H54 (cell line): ENCODE measurements at places on chromosomes 3 and 15.

DNA sequence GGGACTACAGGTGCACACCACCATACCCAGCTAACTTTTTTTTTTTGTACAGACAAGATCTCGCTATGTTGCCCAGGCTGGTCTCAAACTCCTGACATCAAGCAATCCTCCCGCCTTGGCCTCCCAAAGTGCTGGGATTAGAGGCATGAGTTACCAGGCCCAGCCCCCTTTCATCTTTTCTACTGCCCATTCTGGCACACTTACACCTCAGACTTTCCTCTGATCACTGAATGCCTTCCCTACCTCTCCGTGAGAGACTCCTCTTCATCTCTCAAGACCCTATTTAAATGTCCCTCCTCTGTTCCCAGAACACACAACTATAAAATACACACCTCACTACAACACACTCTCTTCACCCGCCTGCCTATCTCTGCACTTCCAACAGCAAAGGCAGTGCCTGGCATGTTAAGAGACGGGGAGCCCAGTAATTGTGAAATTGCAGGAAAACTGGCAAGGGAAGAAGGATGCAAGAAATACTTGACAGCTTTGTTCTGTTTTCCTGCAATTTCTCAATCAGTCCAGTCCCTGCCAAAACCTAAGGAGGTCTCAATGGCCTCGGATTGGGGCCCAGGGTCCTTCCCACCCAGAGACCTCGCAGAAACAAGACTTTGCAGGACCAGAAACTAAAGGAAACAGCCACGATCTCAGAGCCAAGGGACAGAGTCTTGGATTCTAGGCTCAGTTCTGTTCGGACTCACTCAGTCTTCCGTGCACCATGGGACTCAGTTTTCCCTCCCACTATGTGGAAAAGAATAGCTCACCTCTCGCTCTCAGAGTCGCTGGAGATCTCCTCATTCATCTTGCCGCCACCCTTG lies 849 bp downstream of the RRP9 start:
- DNase-seq = no peak

DNA sequence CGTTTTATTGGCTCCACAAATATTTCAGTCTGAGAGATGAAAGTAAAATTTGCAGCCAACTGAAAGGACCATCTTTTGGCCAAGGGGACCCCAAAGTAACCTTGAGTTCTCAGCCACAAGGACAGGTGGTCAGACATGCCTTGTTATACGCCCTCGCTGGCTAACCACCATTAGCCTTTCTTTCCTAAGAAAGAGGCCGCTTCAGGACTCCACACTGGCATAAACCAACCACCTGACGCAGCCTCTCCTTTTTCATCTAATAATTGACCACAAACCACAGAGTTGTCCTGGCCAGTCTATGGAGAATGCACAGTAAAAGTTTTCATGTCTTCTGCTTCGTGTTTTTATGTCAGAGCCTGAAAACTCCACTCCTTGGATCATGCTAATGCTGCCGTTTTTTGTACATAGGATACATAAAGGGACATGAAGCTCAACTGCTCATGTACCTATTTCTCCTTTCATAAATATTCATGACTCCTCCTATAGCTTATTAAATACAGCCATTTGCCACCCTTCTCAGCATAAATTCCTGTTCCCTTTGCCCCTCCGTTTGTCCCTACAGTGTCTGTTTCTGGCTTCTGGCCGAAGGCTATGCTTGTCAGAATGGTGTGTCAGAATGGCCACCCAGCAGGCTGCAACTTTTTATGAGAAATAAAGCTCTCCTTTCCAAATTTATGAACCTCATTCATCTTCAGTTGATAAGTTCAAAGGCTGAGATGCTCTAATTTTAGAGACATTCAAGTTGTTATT lies 374.1 kb upstream of the RBMS3 start:
- no peak for DNase-seq

GRCh38 chr15:66743703-66744536 lies 41.9 kb downstream of the SMAD6 start:
- DNase-seq = no peak

DNA sequence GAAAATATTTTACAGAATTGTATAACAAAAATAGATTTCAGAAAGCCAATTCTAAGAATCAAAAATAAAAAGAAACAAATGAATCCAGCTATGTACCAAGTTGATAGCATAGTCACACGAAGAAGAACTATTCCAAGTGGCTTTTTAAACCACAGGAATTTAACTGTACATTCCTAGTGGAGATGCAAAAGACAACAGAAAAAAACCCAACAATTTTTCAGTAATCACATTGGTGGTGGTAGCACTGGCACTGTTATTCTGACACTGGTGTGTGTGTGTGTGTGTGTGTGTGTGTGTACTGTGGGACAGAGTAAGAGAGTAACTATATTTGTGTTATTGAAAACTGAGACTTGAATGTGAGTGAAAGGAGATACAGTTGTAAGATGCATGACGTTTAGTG lies 9.1 kb downstream of the BFSP2 start:
- no peak for DNase-seq

- no peak for DNase-seq
These were observed 580.9 kb downstream of the DIPK2A start for GRCh38 chr3:144552346-144553057.

DNA sequence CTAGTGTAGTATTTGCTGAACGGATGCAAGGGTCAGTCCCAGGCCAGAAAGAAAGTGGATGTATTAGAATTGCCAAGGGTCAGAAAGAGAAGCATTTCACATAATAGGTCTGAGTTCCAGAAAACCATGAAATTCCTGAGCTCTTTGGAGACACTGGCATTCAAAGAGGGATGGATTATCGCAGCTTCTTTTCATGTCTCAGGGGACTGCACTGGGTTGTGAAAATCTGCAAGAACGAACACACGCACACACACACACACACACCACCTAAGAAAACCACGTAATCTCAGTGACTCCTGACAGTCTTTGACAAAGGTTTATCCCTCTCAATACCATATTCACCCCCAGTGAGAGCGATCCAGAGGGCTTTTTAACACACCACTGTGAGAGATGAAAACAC lies 57.9 kb downstream of the TIPARP start:
- DNase-seq = no peak

GRCh38 chr15:59722037-59722436 lies 32.9 kb upstream of the BNIP2 start:
- no peak for DNase-seq

GRCh38 chr3:52731590-52731989 lies 25.7 kb downstream of the SPCS1 start:
- DNase-seq = no peak

DNA sequence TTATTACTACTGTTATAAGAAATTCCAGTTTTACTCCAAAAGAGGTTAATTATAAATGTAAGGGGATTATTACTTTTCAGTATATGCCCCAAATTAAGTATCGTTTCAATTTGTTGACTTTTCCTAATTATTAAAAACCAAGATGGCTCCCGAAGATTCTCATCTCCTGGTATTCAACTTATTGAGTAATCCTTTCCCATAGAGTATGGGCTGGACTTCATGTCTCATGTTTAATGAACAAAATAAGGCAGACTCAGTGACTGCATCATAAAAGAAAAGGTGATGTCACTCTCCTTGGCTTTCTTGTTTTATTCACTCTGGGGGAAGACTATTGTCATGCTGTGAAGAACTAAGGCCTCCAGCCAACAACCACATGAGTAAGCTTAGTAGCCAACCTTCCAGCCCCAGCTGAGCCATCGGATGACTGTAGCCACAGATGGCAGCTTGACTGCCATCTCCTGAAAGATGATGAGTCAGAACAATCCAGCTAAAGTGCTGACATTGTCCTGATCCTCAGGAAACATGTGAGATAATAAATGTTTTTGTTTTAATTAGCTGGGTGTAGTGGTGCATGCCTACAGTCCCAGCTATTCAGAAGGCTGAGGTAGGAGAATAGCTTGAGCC lies 17.3 kb downstream of the IGF2BP2 start:
- DNase-seq = peak; percentile 54

GRCh38 chr3:120908795-120909601 lies 993 bp downstream of the STXBP5L start:
- no peak for DNase-seq

DNA sequence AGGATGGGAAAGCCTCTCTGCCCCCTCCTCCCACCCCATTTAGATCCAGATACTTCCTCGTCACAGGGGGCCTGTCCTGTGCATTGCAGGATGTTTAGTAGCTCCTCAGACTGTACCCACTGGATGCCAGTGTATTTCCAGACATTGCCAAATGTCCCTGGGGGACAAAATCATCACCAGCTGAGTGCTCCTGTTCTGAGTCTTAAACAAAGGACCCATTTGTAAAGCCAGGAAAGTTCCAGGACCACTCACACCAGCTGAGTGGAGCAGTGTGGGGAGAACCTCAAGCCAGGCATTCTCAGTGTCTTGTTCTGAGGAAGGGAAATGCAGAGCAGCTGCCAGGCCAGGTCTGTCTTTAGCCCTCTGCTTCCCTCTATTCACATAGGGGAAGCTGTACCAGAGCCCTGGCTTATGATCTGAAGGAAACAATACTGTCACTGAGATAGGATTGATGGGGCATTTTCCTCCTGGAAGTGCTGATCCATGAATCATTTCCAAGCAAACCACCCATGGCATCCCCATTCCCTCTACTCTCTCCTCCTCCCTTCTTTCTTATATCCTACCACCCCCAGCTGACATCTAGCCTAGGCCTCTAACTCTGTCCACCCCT lies 67.4 kb upstream of the MEX3B start:
- DNase-seq = no peak

DNA sequence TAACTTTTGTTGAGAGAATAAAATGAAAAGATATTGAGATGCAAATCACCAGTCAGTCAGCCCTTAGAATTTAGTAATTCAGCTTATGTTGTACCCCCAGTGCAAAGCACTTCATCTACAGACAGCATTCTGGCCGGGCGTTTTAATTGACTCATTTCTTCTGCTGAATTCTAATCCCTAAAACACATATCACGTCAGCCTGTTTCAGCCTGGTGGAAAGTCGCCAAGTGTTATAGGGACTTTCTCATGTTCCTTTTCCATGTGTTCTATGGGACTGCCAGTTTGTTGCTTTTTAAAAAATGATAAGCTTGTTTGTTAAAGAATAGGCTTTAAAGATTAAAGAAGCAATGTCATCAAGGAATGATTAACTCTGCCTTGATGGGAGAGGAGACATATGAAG lies 169.7 kb upstream of the BFSP2 start:
- no peak for DNase-seq

GRCh38 chr15:70172124-70172523 lies 74.4 kb upstream of the TLE3 start:
- no peak for DNase-seq

DNA sequence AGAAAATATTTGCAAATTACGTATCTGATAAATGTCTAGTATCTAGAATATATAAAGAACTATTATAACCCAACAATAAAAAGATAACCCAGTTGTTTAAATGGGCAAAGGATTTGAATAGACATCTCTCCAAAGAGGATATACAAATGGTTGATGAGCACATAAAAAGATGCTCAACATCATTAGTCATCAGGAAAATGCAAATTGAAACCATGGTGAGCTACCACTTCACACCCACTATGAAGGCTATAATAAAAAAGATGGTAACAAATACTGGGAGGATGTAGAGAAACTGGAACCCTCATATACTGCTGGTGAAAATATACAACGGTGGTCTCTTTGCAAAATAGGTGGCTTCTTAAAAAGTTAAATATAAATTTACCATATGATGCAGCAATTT lies 28.0 kb downstream of the RAD51 start:
- no peak for DNase-seq

- DNase-seq = no peak
These were observed 159.1 kb downstream of the ATG7 start for GRCh38 chr3:11431319-11431718.

DNA sequence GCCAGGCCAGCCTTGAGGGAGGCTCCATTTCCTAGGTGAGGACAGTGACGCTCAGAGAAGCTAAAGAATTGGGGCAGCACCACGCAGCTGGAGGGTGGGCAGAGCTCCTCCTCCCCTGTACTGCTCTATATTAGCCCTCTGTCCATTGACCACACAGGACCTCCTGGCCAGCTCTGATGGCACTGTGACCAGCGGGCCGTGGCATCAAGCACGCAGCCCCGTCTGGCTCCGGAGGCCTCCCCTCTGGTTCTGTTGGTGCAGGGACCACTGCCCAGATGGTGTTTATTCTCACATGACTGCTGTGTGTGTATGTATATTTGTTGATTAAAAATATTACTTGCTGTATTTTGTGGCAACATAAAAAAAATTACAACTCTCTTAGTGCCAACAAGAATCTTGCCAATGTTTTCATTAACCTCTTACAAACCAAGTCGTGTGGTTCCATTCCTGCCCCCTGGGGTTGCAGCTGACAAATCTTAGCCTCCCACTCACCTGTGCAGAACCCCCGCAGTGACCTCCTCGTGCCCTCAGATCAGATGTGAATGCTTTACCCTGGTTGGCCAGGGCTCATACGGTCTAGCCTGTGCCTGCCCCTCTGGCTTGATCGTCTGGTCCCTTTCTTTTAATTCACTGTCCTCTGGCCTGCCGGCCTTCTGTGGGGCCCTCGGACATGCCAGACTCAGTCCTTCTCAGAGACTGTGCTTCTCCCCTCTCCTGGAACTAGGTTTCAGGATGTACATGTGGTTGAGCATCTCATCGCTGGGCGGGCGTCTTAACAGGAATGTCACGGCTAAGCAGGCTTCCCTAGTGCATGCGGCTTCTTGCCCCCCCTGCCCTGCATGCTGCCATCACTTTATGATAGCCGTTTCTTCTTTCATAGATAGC lies 14.8 kb downstream of the CHCHD6 start:
- DNase-seq = no peak

DNA sequence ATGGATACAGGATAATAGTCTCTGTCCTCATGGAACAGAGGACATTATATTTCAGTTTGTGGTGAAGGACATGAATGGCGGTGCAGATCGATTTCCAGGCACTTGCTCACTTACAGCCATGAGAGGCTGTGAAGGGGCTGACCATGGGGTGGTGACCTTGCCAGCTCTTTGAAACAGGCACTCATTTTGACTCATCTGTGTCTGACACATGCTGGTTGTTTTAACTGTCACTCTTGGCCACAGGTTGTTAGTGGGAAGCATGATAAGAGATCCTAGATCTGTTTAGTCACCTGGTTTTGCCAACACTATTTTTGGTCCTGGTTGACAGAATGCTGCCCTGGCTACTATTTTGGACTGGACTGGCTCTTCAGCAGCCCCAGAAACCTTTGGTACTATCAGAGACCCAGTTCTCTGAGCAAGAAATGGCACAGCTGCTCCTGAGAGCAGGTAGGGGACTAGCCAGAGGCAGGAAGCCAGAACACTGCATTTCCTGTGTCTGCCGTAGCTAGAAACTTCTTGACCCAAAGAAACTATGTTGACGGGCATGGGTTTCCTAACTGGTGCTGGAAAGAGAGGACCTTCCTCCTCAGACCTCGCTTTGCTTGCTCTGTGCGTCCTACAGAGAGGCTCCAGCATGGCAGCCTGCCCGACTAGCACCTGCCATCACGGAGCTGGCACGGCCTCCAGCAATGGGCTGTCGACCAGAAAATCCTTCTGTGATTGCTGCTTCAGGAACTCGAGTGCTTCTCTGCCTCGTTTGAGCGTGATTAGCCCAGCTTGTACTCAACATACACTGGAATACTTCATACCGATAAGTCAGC lies 6.3 kb downstream of the PXYLP1 start:
- no peak for DNase-seq
